Urothelium cell line (cell line): ENCODE measurements at places on chromosomes 11 and 22.

DNA sequence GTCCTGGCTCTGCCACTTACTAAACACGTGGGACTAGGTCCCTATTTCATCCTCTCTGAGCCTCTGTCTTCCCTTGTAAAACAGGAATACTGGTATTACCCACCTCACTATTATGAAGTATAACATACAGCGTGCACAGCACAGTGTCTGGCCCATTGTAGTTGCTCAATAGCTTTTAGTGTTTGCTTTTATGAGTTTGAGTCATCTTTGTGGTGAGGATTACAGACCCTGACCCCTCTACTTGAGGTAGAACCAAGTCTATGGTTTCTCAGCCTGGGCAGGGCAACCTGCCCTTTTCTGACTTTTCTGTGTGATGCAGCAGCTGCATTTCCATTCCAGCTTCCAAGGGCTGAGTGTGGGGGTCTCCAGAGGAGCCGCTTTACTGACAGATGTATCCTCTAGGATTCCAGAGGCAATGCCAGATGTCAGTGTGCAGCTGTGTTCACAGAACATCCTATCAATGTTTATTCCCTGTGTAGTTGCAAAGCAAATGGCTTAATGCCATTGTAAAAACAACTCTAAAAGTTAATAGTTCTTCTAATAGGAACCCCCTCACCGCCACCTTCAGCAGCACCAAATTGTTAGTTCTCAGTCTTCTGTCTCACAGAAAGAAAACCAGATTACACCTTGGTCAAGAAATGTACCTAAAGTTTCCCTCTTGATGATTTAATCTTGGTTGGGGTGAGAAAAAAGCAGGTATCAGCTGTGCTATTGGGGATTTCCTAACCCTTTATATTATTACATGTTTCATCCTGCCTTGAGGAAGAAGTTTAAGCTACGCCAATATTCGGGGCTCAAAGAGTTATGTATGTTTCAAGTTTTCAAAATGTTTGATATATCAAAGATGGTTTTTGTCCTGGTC is 16.8 kb downstream of the PRR5L start:
- peak; percentile 72 for DNase-seq

DNA sequence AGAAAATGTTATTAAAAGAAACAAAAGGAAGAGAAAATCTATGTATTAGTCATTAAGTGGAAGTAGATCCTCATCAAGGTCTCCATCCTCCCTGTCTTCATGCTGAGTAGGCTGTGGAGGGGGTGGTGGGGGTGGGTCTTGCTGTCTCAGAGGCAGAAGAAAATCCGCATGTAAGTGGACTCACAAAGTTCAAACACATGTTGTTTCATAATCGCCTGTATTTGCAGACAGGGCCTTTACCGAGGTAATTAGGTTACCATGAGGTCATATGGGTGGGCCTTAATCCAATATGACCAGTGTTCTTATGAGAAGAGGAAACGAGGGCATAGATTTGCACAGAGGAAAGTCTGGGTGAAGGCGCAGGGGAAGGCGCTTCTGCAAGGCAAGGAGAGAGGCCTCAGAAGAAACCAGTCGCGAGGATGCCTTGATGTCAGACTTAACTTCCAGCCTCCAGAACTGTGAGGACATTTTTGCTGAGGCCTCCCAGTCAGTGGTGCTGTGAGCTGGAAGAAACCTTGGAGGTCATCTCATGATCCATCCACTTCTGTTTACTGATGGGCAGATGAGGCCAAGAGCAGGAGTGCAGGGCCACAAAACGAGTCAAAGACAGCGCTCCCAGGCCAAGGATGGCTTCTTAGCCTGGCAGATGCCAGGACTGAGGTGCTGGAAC is 49.3 kb upstream of the THY1 start:
- DNase-seq, result no peak

- DNase-seq, result no peak
Observed at GRCh38 chr11:33543823-33544222, 156.8 kb downstream of the C11orf91 start.

DNA sequence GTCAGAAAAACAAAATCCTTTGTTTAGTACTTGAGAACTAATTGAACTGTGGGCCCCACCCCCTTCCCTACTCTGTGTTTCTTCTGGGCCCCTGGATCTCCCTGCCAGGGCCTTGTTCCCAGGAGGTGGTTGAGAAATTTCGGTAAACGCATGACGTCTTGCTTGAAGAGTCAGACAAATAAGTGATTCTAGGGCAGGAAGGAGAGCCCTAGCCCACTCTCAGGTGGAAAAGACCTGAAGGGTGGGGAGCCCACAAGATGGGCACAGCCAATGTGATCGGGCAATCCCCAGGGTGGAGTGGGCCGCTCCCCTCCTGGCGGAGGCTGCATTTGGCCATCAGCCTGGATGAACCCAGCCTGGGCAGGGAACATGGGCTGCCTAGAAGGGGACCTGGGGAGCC is 16.8 kb upstream of the P2RY2 start:
- no peak for DNase-seq

DNA sequence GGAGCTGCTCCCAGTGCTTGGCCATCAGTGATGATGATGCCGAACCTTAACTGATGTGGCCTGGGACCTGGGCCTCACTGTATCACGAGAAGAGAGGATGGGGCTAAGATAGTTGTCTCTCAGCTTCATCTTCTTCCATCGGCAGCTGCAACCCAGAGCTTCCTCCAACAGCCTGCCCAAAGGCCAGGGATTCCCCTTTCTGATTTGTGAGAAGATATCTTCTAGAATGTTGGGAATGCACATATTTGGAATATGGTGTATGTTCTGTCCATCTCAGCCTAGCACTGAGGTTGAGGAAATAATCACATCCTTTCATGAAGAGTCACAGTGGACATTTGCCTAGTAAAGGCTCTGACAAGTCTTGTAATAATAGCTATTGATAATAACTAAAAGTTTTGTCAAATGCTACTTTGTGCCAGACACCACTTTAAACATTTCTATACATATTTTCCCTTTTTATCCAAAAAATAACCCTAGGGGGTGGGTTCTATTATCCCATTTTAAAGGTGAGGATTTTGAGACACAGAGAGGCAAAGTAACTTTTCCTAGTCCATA is 73.1 kb downstream of the COMMD9 start:
- DNase-seq, result no peak
